ENCODE measurements at places on chromosomes 16 and 17.

DNA sequence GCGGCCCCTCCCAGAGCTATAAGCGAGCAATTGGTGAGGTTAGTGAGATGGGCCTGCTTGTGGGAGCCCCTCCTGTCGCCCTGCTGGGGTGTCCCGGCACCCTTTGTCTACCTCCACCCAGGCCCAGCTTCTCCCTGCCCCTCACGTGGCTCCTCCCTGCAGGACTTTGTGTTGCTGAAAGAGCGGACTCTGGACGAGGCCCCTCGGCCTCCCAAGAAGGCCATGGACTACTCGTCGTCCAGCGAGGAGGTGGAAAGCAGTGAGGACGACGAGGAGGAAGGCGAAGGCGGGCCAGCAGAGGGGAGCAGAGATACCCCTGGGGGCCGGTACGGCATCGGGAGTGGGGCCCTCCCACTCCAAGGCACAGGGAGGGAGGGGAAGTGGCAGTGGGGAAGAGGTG lies 6.1 kb upstream of the C17orf107 start:
- no peak for DNase-seq

GRCh38 chr17:290626-291025 lies 62.0 kb downstream of the RPH3AL start:
- DNase-seq = no peak

GRCh38 chr16:83929811-83930555 lies 23.1 kb upstream of the OSGIN1 start:
- no peak for DNase-seq

- DNase-seq = no peak
Measured at GRCh38 chr16:26382586-26382985, 684.1 kb upstream of the C16orf82 start.

GRCh38 chr16:16817196-16817595 lies 438.3 kb downstream of the NPIPA7 start:
- no peak for DNase-seq

- no peak for DNase-seq
Measured at GRCh38 chr16:85366031-85366763, 246.9 kb upstream of the GSE1 start.
